Glomerular endothelial cell (primary cell): ENCODE measurements at places on chromosomes 3 and 15.
A peak's percentile ranks its signal among the peaks of the same experiment; 100 is the strongest.

GRCh38 chr3:146493221-146493620, 23.9 kb upstream of the PLSCR2 start:
- no peak for DNase-seq

DNA sequence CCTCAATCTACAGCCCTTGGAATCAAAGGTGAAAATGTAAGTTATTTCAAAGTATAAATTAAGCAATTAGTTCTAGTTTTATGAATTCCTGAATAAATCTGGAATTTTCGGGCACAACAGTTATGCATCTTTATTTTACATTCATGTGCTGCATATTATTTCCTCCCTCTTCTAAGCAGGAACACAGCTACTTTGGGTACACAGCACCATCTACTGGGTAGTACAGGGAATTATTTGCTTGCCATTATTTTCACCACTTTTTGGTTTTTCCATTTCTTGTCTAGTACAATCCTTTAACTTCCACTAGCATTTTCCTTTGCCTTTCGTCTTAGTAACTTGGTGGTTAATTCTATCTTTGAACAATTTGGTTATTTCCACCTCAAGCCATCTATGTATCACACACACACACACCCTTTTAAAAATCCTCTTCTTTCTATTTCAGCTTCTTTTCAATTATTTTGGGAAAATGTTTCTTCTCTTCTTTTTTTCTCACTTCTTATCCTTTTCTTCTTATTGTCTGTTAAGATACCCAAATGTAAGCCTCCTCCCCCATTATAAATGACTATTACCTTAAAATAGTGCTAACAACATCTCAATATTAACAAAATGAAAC, 451.0 kb downstream of the MFSD1 start:
- peak; percentile 42 for DNase-seq

DNA sequence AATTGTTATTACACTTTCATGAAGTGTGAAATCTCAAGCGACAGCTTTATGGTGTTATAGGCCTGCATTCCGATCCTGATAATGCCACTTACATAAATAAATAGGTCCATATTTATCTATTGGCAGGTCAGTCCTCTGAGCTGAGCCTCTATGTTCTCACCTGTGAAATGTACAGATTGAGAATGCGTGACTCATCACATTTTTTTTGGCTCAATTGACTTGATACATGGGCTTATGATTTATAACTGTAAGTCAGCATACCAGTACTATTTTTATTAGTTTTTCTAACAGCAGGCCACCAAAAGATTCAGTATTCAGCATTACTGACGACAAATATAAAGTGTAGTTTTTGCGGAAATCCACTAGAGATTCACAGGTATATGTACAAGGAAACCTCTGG, 344.4 kb downstream of the ROBO1 start:
- DNase-seq = no peak

- DNase-seq = no peak
Observed at GRCh38 chr3:129038121-129038855, 22.3 kb upstream of the GP9 start.

GRCh38 chr3:136546720-136547119, 205.5 kb downstream of the STAG1 start:
- no peak for DNase-seq

- peak; percentile 72 for DNase-seq
Observed at GRCh38 chr3:195030791-195031321, 240.1 kb downstream of the XXYLT1 start.

DNA sequence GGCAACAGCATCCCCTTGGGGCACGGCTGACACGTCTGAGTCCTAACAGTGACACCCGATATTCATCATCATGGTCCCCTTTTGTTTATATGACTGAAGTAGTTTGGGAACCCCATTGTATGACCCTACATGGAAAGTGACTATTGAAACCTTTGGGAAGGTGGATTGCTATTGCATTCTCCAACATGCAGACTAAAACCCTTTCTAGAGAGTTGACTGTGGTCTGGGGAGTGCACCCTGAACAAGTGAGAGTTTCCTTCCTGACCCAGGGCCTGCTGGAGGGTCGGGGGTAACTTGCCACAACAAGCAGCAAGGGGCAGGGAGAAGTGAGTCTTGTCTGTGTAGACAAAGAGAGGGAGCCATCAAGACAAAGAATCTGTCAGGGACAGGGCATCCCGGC, 54.4 kb downstream of the ISG20 start:
- no peak for DNase-seq

DNA sequence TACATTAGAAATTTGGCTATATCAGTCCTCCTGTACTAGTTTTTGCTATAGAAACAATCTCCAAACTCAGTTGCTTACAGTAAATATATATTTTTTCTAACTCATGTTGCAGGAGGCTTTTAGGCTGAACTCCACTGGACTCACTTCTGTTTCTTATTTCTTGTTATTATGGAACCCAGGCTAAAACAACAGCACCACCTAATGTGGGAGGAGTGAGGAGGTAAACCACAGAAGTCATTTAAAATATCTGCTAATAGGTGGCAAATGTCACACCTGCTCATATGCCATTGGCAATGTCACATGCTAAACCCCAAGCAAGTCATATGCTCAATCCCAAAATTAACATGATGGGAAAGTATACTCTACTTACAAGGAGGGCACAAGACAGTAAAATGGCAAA, 462.2 kb downstream of the PLOD2 start:
- DNase-seq = no peak

GRCh38 chr15:67175643-67176071, 78.8 kb downstream of the AAGAB start:
- DNase-seq = no peak

GRCh38 chr15:93047621-93048425, 41.2 kb downstream of the RGMA start:
- DNase-seq = no peak
